Natural killer cell treated with Interleukin-12 subunit alpha and Interleukin-12 subunit beta and Interleukin-15 and Interleukin-18, amount 100 ng/mL, for 72 hours (primary cell): ENCODE measurements at places on chromosomes 6 and 20. TPM values are rescaled to one million over a fixed set of nuclear protein-coding genes. Genes with fewer than 3 reads are reported as not detected.

The LY6G5C gene
- 5.4 TPM for total RNA-seq

GRCh38 chr6:76134651-76135050 lies 62.2 kb upstream of the IMPG1 start:
- H3K36me3 ChIP-seq = no peaks in the 10 kb centered on the region
- H3K27me3 ChIP-seq = no peaks in the 10 kb centered on the region
- H3K27ac ChIP-seq = no peak overlapping the region
- DNase-seq = no peak

- H3K4me1 ChIP-seq = no peaks in the 10 kb centered on the region
- H3K27ac ChIP-seq = no peak overlapping the region
- DNase-seq = no peak
- H3K4me3 ChIP-seq = no peak overlapping the region
- H3K27me3 ChIP-seq = peaks cover 17% of the 10 kb centered on the region
- no peaks in the 10 kb centered on the region for H3K36me3 ChIP-seq
Measured at GRCh38 chr6:148401571-148401970, 58.9 kb downstream of the SASH1 start.

DNA sequence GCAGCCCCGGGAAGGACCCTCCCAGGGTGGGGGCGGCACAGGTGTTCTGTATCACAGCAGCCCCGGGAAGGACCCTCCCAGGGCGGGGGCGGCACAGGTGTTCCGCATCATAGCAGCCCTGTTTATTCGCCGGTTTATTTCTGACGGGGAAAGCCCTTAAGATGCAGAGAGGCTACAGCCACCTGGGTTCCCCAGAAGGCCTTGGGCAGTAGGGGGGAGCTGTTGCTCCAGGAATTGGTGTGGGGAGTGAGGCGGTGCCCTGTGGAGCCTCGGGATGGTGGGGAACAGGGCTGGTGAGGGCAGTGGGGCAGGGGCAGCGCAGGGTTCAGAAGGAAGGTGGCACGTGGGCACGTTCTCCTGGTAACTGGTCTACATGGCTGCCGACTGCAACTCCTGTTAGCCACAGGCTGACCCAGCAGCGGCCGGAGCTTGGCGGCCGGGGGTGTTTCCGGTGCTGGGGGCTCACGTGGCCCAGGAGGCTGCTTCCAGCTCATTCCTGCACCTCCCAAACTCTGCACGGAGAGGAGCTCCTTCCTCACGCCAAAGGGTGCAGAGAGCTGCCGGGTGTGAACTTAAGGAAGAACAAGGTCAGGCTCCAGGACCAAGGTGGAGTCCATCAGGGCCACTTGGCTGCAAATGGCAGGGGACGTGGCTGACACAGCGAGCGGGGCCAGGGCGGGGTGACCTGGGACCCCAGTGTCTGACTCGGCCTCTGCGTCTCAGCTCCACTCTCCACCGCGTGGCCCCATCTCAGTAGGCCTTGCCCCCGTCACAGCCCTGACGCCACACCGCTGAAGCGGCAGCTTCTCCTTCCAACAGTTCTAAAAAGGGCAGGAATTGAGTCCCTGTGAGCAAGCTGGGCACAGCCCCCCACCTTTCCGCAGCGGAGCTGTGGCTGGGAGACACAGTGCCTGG lies 13.2 kb downstream of the SLCO4A1 start:
- H3K4me1 ChIP-seq = peaks cover 20% of the 10 kb centered on the region
- no peaks in the 10 kb centered on the region for H3K27me3 ChIP-seq
- no peaks in the 10 kb centered on the region for H3K36me3 ChIP-seq

The SMPDL3A gene
- 3.4 TPM for total RNA-seq

- no peak overlapping the region for H3K4me3 ChIP-seq
- peaks cover 3% of the 10 kb centered on the region for H3K4me1 ChIP-seq
- H3K27ac ChIP-seq = no peak overlapping the region
- peaks cover 5% of the 10 kb centered on the region for H3K27me3 ChIP-seq
- no peaks in the 10 kb centered on the region for H3K36me3 ChIP-seq
Measured at GRCh38 chr20:35104685-35105295, 12.2 kb upstream of the TRPC4AP start.

The TDRD6 gene
- not detected for total RNA-seq

- no peak overlapping the region for H3K4me3 ChIP-seq
- peaks cover 19% of the 10 kb centered on the region for H3K36me3 ChIP-seq
- H3K27ac ChIP-seq = no peak overlapping the region
- no peaks in the 10 kb centered on the region for H3K27me3 ChIP-seq
Measured at GRCh38 chr20:5557123-5557522, 193.1 kb upstream of the SHLD1 start.

The TMEM244 gene
- not detected for total RNA-seq

DNA sequence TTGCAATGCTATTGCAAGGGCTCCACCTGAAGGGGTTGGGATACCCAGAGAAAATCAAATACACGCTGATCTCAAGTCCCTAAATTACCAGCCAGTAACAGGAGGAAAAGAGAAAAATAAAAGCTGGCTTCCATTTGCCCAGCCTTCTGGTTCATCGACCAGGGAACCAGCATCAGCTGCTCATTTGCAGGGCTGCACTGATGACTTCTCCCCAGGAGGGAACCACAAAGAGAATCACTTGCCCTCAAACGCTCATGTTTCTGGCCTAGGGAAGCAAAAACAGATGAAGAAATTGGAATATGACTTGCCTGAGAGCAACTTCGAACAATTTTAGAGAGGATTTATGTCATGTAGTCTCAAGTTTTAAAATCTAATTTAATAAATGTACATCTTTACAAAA lies 119.7 kb downstream of the SH3BGRL2 start:
- no peak for DNase-seq
- no peaks in the 10 kb centered on the region for H3K4me1 ChIP-seq
- peaks cover 8% of the 10 kb centered on the region for H3K27me3 ChIP-seq
- no peaks in the 10 kb centered on the region for H3K36me3 ChIP-seq
- no peak overlapping the region for H3K27ac ChIP-seq
- no peak overlapping the region for H3K4me3 ChIP-seq

GRCh38 chr6:67640484-67640883 lies 994.6 kb upstream of the ADGRB3 start:
- no peak overlapping the region for H3K27ac ChIP-seq
- no peaks in the 10 kb centered on the region for H3K36me3 ChIP-seq
- no peaks in the 10 kb centered on the region for H3K4me1 ChIP-seq
- no peaks in the 10 kb centered on the region for H3K27me3 ChIP-seq

GRCh38 chr20:46937533-46938226 lies 43.0 kb downstream of the EYA2 start:
- no peaks in the 10 kb centered on the region for H3K36me3 ChIP-seq
- H3K27me3 ChIP-seq = no peaks in the 10 kb centered on the region
- H3K4me1 ChIP-seq = no peaks in the 10 kb centered on the region
- no peak for DNase-seq
- H3K4me3 ChIP-seq = no peak overlapping the region
- no peak overlapping the region for H3K27ac ChIP-seq

- no peak overlapping the region for H3K4me3 ChIP-seq
- no peak for DNase-seq
- H3K27ac ChIP-seq = no peak overlapping the region
- H3K27me3 ChIP-seq = no peaks in the 10 kb centered on the region
Measured at GRCh38 chr20:8492173-8492572, 360.1 kb downstream of the PLCB1 start.

DNA sequence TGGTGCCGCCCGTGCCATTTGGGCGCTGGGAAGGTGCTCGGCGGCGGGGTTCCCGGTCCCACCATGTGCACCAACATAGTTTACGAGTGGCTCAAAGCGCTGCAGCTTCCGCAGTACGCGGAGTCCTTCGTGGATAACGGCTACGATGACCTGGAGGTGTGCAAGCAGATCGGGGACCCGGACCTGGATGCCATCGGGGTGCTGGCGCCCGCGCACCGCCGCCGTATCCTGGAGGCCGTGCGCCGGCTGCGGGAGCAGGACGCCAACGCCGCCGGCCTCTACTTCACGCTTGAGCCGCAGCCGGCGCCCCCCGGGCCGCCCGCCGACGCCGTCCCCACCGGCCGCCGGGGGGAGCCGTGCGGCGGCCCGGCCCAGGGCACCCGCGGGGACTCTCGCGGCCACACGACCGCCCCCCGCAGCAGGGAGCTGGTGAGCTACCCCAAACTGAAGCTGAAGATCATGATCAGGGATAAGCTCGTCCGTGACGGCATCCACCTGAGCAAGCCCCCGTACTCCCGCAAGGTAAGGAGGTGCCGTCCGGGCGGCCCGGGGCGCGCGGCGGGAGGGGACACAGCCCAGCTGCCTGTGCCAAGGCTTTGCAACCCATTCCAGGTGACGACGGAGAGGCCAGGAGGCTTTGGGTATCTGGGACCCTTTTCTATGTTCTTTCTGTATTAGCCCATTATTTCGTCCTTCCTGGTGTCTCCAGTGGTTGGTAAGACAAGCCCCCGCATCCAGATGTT lies 547 bp downstream of the SAMD5 start:
- no peak for DNase-seq
- peaks cover 4% of the 10 kb centered on the region for H3K36me3 ChIP-seq
- no peak overlapping the region for H3K27ac ChIP-seq
- peaks cover 44% of the 10 kb centered on the region for H3K27me3 ChIP-seq

- no peaks in the 10 kb centered on the region for H3K36me3 ChIP-seq
- H3K4me1 ChIP-seq = peaks cover 46% of the 10 kb centered on the region
- H3K4me3 ChIP-seq = no peak overlapping the region
- H3K27ac ChIP-seq = peak overlapping the region; percentile 98
- H3K27me3 ChIP-seq = no peaks in the 10 kb centered on the region
- DNase-seq = no peak
Measured at GRCh38 chr6:41336824-41337223, 1.4 kb downstream of the NCR2 start.

DNA sequence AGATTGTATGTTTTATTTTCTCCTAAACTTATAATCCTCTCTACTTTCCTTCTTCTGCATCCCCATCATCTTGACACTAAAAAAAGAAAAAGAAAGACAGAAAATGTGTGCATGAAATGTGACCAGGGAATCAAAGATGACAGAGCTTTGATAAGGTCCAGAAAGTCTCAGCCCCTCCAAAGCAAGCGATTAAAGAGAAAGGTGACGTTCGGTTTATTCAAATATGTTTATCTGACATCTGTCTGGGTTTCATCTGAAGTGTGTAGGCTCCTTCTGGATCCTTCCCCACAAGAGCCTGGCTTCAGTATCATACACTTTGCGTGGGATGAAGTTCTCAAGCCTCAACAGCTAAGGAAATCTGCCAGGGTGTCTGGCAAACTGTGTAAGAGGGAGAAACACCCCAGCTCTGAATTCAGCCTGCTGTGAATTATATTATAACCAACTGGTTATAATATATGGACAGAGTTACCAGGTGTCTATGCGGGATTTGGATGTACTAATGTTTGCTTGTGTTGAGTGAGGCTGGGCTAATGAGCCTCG lies 263.0 kb downstream of the ZNF217 start:
- H3K36me3 ChIP-seq = no peaks in the 10 kb centered on the region
- no peak overlapping the region for H3K27ac ChIP-seq
- no peaks in the 10 kb centered on the region for H3K4me1 ChIP-seq
- H3K4me3 ChIP-seq = no peak overlapping the region
- no peak for DNase-seq
- peaks cover 47% of the 10 kb centered on the region for H3K27me3 ChIP-seq

The TINAG gene
- not detected for total RNA-seq

DNA sequence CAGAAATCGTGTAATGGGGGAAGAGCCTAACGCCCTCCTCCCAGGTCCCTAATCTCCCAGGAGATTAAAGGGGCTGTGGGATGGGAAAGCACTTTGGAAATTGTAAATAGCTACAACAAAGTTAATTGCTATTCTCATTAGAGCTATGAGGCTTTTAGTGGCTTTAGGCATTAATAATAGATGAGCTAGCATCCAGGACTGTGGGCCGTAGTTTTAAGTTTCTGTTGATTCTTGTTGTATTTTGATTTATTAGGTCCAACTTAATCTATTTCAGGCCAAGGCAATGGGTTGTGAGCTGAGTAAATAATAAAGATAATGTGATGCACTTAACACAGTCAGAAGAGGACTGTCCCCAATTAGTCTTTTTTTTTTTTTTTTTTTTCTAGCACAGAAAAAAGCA lies 67.7 kb downstream of the ANKRD6 start:
- no peaks in the 10 kb centered on the region for H3K4me1 ChIP-seq
- H3K4me3 ChIP-seq = no peak overlapping the region
- DNase-seq = no peak

The KCNK15 gene
- 0.28 TPM for total RNA-seq

The ATP9A gene
- 1.4 TPM for total RNA-seq

DNA sequence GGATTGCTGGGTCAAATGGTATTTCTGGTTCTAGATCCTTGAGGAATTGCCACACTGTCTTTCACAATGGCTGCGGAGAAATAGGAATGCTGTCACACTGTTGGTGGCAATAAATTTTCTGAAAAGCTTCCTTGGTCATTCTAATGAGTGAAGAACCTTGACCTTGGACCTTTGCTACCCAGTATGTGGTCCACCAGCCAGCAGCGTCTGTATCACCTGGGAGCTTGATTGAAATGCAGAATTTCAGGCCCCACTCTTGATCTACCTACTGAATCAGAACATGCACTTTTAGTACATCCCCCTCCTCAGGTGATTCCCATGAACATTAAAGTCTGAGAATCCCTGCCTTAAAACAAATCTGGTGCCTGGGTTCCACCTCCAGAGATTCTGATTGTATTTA lies 27.5 kb upstream of the GLP1R start:
- no peaks in the 10 kb centered on the region for H3K4me1 ChIP-seq

DNA sequence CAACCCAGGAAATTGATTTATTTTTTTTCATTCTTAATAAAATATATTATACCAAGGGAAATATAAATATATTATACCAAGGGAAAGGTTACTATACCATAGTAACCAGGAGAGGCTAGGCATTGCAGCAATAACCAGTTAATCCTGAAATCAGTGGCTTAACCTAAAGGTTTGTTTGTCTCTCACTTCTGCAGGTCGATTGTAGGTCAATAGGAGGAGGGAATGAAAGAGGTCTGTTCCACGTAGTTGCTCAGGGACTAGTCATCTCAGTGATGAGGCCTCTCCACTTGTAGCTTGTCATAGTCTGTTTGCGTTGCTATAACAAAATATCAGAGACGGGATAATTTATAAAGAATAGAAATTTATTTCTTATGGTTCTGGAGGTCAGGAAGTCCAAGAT lies 168.0 kb downstream of the GJA1 start:
- H3K4me1 ChIP-seq = no peaks in the 10 kb centered on the region
- no peaks in the 10 kb centered on the region for H3K36me3 ChIP-seq
- no peak overlapping the region for H3K27ac ChIP-seq
- H3K4me3 ChIP-seq = no peak overlapping the region

DNA sequence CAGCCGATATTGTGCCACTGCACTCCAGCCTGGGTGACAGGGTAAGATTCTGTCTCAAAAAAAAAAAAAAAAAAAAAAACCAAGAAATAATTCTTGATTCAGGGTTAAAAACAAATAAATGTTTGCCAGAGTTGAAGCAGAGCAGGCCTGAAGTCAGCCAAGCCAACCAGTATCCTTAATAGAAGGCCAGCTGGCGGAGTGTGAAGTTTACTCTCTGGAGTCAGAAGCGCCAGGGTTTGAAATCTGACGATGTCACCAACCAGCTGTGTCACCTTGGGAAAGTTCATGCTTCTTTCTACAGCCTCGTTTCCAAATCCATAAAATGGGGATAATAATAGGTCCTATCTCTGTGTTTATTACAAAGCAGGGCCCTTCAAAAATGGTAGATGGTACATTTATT lies 73.0 kb upstream of the ENPP5 start:
- peaks cover 16% of the 10 kb centered on the region for H3K27me3 ChIP-seq
- H3K4me3 ChIP-seq = no peak overlapping the region
- H3K27ac ChIP-seq = no peak overlapping the region
- peaks cover 5% of the 10 kb centered on the region for H3K4me1 ChIP-seq

The C6orf58 gene
- total RNA-seq = not detected

GRCh38 chr20:60209048-60209447 lies 250.8 kb downstream of the CDH26 start:
- DNase-seq = no peak
- no peak overlapping the region for H3K27ac ChIP-seq
- H3K4me1 ChIP-seq = peaks cover 37% of the 10 kb centered on the region
- no peaks in the 10 kb centered on the region for H3K27me3 ChIP-seq
- H3K36me3 ChIP-seq = no peaks in the 10 kb centered on the region
